Choroid plexus epithelial cell (primary cell): ENCODE measurements at places on chromosomes 6 and 20.
A peak's percentile ranks its signal among the peaks of the same experiment; 100 is the strongest.

DNA sequence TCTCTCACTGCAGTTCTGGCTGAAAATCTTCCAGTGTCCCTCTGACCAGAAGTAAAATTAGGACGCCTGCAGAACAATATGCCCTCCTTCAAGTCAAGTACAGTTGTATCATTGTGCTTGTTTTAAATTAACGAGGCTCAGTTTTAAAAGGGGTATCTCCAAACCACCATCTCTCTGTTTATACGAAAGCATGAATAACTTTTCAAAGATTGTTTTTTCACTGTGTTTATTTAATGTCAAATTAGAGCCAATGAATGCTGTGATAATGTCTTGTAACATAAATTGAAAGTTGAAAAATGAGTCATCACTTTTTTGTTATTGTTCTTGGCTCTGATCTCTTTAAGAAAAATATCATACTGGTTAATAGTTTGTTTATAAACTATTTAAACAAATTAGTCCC is 230.7 kb upstream of the THEMIS start:
- peak; percentile 58 for DNase-seq

DNA sequence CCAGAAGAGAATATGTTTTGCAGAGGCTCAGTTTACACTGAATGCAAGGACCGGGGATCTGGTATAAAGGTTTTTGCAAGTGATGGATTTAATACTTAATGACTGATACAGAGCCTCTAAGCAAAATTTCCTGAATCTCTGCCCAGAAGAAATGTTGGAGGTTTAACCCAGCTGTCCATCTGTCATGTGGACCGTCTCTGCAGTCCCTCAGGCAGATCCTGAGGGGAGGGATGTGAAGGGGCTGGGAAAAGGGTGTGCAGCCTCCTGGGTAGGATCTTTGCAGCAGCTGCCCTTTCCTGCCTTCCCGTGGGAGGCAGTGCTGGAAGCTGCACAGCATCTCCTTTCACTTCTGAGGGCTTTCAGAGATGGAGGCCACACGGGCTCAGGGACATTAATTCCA is 207.0 kb downstream of the SLC24A3 start:
- no peak for DNase-seq

- DNase-seq = peak; percentile 87
Observed at GRCh38 chr6:7568021-7568420, 22.0 kb upstream of the SNRNP48 start.

DNA sequence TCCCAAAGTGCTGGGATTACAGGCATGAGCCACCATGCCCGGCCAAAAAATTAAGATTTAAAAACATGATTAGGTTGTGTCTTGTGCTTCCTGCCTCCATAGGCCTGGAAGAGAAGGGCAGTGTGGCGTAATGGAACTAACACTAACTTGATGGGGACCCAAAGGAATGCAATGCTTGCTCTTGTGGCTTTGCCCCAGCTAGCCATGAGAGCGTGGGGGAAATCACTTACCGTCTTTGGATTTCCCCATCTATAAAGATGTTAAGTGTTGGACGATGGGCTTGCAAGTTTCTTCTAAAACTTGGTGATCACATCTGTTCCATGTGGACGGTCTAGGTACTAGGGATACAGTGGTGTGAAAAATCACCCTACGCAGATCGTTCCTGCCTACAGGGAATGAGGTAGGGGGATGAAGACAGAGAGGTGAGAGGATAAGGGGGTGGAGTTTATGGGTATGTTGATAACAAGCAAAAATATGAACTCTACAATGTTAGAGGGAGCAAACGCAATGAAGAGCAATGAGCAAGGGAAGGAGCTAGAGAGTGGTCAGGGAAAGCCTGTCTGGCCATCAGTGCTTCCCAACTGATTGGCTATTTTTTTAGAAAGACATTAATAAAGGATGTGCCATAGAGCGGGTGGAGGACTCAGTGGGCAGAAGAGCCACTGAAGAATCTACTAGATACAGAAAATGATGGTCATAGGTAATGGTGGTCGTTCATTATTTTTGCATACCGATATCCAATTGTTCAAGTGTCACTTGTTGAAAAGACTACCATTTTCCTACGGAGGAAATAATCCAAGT is 165.2 kb downstream of the BCAS1 start:
- DNase-seq = no peak

DNA sequence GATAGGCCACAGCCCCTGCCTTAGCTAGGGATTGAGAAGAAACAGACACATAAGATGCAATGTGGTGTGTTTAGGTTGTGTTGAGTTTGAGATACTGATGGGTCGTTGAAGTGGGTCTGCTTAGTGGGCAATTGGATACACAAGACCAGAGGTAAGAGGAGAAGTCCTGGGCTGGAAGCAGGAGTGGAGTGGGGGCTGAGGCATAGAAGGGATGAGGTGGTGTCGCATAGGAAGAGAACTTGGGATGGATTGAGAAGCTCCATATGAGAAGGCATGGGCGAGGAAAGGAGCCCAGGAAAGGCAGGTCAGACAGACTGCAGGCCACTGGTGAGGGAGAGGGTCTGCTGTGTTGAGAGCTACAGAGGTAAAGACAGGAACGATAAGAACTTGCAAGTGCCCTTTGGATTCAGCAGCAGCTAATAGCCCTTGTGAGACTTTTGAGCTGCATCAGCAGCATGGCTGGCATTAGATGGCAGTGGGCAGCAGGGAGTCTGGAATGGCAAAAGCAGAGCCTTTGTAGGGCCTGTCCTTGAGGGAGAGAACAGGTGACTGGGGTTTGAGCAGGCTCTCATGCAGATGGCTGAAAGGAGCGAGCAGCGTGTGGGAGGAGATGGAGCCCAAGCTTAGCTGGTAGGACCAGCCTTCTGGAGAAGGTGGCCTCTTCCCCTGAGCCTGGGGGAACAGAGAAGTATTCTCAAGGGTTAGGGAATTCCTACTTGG is 33.2 kb downstream of the PLCG1 start:
- DNase-seq = no peak

- DNase-seq = no peak
Observed at GRCh38 chr6:4472222-4472621, 304.0 kb upstream of the CDYL start.

- no peak for DNase-seq
Observed at GRCh38 chr6:151443911-151444621, 7.9 kb downstream of the RMND1 start.

DNA sequence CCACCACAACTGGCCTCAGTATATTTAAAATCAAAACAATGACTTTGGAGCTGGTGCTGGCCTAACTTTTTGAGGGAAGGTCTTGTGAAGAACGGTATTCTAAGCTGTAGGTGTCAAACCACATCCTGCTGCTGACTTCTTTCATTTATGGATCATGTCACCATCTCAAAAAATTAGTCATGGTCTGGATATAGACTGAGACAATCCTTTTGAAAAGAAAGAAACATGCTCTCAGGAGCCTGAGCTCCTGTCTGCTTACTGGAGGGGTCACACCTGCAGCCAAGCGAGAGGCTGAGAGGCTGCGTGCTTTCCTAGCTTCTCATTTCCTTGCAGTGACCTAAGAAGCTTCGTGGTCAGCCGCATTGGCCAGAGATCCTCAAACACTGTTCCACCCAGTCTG is 55.2 kb downstream of the TIAM2 start:
- DNase-seq = peak; percentile 67

DNA sequence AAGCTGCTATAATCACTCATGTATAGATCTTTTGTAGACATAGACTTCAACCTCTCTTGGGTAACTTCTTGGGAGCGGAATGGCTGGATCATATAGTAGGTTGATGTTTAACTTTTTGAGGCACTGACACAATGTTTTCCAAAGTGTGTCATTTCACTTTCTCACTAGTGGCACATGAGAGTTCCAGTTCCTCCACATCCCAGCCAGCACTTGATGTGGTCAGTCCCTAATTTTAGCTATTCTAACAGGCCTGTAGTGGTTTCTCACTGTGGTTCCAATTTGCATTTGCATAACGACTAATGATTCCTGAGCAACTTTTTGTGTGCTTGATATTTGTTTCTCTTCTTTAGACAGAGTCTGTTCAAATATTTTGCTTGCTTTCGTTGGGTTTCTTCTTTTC is 221.3 kb downstream of the DLL1 start:
- no peak for DNase-seq

- no peak for DNase-seq
Observed at GRCh38 chr20:842547-842940, 9.0 kb downstream of the FAM110A start.

- DNase-seq = peak; percentile 55
Observed at GRCh38 chr6:33313105-33313708, 671 bp downstream of the TAPBP start.

DNA sequence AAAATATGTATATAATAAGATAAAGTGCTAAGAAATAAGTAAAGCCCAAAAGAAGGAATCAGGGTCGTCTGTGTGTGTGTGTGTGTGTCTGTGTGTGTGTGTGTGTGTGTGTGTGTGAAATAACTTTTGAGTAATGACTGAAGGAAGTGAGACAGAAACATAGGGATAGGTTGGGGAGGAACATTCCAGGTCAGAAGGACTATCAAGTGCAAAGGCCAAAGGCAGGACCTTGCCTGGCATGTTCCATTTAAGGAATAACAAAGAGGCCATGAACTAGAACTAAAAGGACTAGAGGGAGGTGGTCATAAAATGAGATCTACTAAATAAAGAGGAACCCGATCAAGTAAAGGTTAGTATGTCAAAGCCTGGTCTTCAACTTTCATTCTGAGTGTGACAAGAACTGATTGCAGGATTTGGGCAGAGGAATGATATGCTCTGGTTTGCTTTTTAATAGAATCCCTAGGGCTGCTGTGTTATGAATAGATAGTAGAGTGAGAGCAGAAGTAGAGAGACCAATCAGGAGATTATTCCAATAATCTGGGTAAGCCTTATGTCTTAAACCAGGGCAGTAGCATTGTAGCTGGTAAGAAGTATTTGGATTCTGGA is 6.9 kb downstream of the ENPP3 start:
- no peak for DNase-seq

GRCh38 chr20:47358672-47359529 is 2.4 kb upstream of the ZMYND8 start:
- DNase-seq = peak; percentile 98

DNA sequence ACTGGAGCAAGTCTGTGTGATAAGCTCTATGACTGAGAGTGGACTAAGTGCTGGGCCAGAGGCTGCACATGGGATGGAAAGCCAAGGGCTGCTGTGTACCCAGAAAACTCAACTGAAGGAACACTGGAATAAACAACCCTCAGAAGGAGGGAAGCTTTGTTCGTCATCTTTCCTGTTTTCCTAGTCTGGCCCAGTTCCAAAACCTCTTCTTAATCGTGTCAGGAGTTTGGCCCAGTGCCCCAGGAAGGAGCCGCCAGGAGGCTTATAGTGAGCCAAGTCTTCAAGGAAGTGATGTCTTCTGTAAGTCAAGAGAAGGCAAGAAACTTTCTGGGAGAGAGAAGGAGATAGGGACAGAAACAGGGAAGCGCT is 23.3 kb upstream of the TOP1 start:
- DNase-seq = peak; percentile 98

- peak; percentile 93 for DNase-seq
Observed at GRCh38 chr6:37029249-37029971, 24.0 kb downstream of the FGD2 start.

- DNase-seq = no peak
Observed at GRCh38 chr20:62021793-62022385, 43.8 kb downstream of the TAF4 start.

DNA sequence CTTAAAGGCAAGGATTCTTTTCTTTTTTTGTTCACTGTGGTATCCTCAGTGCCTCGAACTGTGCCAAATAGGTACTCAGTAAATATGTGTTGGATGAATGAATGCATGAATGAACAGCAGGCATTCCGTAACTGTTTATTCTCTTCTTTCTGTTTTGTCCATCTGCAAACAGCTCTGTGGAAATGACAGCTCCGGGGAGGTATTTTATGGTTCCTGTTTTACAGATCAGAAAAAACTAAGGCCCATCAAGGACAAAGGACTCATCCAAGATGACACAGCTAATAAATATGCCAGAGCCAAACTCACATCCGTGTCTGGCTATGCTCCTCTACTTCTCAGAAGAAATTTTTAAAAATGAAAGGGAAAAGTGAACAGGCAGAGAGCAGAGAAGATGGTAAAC is 21.0 kb downstream of the JPH2 start:
- peak; percentile 10 for DNase-seq

DNA sequence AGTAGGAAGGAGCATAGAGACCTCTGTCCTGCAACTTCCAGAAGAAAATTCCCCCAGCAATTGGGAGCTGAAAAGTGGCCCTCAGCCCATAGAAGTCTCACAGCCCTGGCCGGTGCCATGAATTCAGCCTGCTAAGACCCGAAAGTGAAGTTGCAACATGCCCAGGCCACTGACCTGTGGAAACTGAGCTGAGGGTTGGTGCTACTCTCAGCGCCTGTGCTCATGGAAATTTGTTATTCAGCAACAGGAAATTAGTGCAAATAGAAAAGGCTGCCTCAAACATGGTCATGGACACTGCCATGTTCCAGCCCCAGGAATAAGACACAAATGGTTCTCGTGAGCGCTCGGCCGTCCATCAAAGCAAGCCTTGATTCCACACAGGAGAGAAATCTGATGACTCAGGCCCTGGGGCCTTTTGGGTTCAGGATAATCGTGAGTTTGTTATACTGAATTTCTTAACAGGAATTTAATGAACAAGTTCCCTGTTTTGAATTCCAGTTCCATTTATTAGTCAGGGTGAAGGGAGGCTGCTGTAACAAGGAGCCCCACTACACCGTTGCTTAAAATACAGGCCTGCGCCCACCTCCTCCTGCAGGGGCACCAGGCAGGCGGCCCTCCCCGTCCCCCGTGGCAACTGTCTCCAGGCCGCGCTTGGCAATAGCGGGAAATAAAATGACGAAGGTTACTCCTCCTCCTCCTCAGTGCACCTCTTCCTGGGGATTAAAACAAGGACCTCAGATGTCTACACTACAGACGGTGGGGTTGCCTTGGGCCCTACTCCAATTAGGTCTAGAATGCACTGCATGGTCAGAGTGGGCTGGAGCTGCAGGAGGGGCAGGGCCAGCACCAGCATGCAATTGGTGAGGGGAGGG is 152.9 kb downstream of the ERMARD start:
- no peak for DNase-seq

GRCh38 chr6:4340544-4340943 is 205.2 kb upstream of the ECI2 start:
- DNase-seq = no peak
